Activated CD8-positive, alpha-beta memory T cell treated with anti-CD3 and anti-CD28 coated beads for 4 hours (primary cell): ENCODE measurements at places on chromosomes 5 and 9.

DNA sequence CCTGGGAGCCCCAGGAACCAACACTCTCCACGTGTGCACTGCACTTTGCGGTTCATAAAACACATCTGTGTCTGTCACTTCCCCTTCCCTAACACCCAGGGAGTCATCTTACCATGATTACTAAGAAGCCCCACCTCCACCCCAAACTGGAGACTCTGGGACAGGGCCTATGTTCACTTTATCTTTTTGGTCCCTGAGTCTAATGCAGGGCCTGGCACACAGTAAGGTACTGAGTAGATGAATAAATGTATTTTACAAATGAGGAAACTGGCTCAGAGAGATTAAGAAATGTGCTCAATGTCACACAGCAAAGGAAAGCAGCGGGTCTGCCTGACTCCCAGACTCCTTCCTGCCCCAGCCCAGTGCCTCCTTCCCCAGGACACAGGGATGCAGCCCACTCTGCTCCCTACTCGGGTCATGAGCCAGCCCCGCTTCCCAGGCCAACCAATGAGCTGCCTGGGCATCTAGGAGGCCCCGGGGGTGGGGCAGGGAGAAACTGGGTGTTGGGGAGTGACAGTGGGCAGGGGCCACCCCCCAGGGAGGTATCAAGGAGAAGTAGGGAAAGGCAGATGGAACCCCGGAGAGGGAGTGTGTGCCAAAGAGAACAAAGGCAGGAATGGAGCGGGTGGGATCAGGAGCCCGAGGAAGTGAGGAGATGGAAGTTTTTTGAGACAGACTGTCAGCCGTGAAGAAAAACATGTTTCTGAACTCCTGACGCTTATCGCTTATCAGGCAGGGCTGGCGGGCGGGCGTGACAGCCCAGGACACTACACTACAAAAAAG is 30.5 kb downstream of the SHB start:
- DNase-seq: no peak

GRCh38 chr5:35058374-35058788 is 10.6 kb upstream of the AGXT2 start:
- DNase-seq: no peak

GRCh38 chr5:115624994-115625393 is 842 bp downstream of the TMED7 start:
- DNase-seq: no peak

- DNase-seq: no peak
Measured at GRCh38 chr9:3708751-3709150, 182.9 kb upstream of the RFX3 start.

GRCh38 chr9:12822111-12822510 is 47.3 kb downstream of the LURAP1L start:
- no peak for DNase-seq

DNA sequence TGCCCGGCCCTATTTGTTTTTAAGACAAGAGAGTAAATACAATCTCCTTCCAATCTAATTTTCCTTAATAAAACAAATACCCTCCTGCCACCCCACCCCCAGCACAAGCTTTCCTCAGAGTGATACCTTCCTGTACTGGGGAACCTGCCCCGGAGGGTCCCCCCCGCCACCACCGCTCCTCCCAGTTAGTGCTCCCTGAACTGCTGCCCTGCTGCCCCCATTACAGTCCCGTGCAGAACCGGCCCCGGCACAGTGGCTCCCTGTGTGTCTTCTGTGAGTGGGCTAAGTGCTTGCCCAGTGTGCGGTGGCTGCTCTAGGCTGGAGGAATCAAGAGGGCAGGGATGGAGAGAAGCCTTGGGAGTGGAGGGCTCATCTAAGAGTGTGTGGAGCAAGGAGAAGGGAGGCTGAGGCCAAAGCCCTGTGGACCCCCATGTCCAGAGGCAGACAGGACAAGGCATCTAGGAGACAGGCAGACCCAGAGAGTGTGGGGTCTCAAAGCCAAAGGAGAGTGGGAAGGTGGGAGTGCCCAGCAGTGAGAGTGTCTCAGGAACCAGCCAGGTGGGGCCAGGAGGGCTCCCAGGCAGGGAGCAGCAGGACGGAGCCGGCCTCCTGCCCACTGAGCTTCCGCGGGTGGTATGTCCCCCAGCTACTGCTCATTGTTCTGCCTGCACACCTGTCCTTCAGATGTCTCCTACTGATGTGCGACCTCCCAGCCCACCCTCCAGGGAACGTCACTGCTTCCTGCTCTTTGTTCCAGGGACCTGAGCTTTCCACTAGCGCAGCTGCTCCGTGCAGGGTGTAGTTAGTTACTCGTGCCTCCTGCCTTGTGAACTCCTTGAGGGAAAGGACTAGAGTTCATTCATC is 129.0 kb downstream of the DAB2IP start:
- DNase-seq: no peak

DNA sequence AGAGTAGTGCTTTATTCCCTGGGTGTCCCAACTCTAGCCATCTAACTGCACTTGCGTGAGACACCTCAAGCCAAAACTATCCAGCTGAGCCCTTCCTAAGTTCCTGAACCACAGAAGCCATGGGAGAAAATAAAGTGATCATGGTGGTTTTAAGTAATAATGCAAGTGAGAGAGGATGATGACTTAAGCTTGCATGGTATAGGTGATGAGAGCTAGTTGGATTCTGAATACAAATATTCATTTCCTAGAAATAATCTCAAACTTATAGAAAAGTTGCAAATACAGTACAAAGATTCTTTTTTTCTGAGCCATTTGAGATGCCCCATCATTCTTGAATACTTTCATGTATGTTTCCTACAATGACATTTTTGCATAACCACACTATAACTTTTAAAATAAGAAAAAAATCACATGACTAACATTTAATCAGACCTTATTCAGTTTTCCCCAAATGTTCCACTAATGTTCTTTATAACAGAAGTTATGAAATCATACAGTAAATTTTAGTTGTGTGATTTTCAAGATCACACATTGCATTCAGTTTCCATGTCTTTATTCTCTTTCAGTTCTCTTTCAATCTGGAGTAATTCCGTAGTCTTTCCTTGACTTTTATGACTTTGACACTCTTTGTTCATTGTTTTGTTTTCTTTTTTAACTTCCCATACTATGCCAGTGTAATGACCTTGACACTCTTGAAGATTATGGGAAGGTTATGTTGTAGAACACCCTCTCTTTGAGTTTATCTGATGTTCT is 5.5 kb upstream of the AK3 start:
- DNase-seq: no peak

DNA sequence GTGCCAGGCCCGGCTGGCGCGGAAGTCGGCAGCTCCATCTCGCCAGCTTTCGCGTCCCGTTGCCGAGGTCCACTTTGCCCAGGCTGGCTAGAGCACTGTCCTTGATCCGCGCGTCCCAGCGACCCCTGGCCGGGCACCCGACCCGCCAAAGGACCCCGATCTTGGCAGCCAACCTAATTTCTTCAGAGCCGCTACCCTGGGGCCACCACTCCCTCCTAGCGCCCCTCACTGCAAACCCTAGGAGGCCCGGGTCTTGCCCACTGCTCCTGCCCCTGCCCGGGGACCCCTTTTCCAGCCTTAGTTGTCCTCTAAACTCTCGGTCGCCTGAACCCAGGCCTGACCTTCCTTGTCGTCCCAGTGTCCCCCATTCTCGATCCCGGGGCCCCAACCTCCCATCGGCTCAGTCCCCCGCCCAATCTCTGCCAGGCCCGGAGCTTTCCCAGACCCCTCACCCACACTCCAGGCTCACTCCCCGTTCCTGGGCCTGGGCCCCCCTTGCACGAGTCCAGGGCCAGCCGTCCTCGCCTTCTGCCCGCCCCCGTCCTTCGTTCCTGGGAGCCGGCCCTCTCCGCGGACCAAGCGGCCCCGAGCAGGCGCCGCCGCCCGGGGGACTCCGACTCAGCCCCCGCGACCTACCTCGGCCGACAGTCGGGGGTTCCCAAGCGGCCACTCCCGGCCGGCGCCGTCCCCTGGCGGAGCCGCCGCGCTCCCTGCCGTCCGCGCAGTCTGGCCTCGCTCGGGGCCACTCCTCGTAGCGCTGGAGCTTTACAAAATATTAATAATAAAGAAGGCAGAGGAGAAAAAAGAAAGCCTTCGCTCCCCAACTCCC is 701 bp upstream of the LMX1B start:
- no peak for DNase-seq

DNA sequence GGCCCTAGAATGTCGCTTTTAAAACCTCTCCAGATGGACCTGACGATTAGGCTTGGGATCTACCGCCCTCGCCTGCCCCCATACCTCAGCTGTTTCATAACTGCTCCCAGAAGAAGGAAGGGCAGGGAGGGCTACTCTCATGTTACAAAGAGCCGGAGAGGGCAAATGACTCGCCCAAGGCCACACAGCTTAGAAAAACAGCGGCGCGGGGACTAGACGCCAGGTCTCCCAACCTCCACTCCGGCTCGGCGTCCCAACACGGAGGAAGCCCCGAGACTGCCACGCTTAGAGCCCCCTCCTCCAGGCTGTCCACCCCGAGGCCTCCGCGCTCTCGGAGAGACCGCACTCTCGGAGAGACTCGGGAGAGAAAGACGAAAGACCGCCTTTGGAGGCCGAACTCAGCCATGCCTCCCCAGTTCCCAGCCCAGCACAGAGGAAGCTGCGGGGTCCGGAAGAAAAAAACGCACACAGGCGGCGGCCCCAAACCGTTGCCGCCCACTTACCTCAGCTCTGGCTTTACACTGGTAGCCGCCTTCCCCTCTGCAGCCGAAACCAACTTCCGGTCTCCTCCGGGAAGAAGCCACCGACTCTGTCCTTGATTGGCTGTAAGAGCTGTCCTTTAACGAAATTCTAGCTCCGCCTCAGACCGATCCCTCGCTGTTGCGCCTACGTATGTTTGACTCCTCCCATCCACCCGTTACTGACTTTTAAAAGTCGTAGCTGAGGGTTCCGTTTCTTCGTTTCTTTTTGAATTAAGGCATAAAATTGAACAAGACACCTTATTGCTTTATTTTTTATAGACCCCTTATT is at the start of gene MED7:
TSS of gene MED7 (minus strand) at position 549 of the 810 bp plus-strand sequence. CDS start 3,434 bp downstream, outside the sequence.
- peak; percentile 81 for DNase-seq

GRCh38 chr5:15647251-15647650 is 147.3 kb downstream of the FBXL7 start:
- no peak for DNase-seq

- no peak for DNase-seq
Measured at GRCh38 chr9:73347720-73348119, 196.1 kb downstream of the ANXA1 start.

DNA sequence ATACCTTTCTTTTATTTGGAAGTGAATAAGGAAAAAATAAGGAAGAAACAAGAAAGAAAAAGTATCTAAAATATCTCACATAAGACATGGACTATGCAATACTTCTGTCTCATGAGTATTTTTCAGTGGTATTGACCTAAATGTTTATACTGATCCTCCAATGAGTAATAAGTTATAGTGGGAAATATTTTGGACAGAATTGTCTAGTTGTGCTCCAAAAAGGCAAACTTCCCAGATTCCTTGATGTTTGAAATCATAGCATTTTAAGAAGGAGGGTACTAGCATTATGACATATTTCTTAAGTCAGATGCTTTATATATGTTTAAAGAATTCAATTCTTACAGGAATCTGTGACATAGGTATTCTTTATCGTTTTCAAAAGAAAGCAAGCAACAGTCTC is 34.5 kb upstream of the BASP1 start:
- DNase-seq: no peak

DNA sequence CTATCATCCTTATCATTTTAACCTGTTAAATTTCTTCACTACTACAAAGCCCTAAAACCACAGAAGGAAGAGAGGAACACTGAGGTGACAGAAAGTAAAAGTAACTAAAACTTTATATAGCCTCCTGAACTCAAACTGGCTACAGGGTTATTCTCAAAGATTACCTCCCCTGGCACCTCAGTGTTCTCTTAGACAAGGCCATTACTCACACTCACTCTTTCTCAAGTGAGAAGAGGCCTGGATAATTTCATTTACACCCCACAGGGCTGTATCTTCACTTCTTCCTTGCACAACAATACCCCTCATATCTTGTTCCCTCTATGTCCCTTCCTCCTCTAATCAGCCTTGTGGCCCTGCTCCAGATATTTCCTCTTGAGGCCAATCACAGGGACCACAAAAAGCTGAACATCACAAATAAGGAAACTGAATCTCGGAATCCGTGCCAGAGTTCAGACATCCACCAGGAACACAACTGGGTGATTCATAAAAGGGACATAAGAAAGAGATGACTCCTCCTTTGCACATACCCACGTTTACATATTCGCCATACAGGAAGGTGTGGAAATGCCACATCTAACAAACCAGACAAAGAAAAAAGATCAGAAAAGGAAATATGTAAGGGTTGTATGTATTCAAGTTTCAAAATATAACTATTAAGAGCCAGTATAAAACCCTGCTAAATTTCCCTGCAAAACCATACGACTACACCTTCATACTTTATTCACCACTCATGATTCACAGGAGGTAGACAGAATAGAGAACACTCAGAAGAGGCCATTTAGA is 1.7 kb upstream of the KLHL3 start:
- no peak for DNase-seq

DNA sequence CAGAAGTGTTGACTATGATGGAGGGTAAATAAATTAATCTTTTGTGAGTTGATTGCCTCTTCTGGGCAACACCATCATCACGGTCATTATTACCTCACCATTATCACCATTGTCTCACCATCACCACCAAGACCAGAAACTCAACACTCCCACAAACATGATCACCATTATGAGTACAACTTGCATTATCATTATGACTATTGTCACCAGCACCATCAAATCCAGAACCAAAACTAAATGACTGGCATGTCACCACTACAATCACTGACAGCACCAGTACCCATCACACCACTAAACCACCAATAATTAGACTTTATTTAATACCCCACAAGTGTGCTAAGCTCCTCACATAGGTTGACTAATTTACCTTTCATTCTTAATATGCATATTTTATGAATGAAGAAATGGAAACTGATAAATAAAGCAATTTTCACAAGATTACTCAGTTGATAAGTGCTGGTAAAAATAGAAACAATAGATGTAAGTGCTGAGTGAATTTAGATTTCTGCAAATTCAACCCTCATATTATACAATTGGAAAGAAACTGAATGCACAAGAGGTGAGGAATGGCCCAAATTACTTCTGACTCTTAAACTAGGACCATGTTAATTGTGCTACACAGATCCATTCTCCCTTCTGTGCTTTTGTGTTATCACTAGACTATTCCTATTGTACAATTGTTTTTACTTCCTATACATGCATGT is 517.8 kb upstream of the PAPPA start:
- no peak for DNase-seq

- DNase-seq: no peak
Measured at GRCh38 chr5:133838286-133838685, 130.1 kb downstream of the C5orf15 start.

GRCh38 chr9:28938981-28939380 is 1365.7 kb upstream of the C9orf72 start:
- no peak for DNase-seq

DNA sequence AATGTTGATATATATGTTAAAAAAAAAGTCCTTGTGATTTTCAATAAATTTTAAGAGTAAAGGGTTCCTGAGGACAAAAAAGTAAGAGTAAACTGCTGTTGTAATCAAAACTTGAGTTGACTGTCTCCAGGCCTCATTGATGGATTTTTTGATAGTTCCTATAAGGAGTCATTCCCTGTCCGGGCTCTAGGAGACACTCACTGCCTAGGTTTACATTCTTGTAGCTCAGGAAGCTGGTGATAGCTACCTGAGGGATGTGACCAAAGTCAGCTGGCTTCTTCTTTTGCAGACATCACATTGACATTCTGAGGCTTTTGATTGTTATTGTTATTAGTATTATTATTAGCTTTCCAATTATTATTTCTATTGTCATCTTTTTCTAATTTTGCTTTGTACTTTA is 116.5 kb upstream of the FBXL7 start:
- no peak for DNase-seq

GRCh38 chr5:135883026-135883425 is 12.6 kb downstream of the IL9 start:
- no peak for DNase-seq
